Hematopoietic multipotent progenitor cell treated with erythropoietin and hydrocortisone succinate and interleukin-3 and kit ligand, for 6 days (in vitro differentiated cells): ENCODE measurements at places on chromosomes 1 and 21.

DNA sequence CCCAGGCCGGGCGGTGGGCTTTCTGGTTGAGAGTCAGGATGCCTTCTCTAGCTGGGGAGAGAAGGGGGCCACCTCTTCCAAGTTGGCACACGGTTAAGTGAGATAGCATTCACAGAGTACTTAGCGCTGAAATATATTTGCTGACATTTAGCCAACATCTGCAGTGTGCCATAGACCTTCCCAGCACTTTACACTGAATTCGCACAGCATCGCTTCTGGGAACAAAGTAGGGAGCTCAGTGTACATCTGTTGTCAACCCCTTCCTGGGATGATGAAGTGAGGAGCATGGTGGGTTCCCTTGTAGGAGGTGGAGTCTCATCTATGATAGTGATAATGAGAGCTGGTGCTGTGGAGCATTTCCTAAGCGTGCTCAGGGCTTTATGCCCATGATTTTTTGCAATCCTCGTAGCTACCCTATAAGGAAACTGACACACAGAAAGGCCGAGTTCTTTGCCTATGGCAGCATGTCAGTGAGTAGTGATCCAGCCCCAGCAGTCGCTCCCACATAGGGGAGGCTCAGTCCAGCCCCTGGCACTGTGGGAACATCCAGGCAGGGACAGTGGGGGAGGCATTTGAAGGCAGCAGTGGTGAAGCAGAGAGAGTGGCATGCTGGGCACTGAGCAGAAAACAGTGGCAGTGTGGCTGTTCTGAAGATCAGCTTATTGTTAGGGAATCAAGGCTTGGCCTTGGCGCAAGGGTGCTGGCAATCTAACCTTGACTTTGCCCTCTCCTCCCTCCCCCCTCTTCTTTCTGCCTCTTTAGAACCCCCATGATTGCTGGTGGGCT lies 176.2 kb downstream of the PGBD5 start:
- no peak for DNase-seq

DNA sequence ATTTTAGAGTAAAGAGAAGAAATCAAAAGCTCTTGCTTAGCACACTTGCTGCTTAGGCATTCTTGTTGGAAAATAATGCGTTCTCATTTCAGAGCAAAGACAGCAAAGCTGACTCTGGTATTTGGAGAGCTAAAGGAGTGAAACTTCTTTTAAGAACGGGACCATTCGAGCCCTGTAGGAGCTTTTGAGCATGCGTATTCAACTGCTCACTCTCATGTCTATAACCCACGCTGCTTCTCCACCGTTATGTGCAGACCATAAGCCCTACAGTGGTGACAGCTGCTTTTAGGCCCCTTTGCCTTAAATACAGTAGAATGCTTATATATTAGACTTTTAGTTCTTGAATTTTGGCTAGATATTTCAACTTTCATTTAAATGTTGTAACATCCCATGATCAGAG lies 214.2 kb upstream of the CACYBP start:
- DNase-seq, result no peak

DNA sequence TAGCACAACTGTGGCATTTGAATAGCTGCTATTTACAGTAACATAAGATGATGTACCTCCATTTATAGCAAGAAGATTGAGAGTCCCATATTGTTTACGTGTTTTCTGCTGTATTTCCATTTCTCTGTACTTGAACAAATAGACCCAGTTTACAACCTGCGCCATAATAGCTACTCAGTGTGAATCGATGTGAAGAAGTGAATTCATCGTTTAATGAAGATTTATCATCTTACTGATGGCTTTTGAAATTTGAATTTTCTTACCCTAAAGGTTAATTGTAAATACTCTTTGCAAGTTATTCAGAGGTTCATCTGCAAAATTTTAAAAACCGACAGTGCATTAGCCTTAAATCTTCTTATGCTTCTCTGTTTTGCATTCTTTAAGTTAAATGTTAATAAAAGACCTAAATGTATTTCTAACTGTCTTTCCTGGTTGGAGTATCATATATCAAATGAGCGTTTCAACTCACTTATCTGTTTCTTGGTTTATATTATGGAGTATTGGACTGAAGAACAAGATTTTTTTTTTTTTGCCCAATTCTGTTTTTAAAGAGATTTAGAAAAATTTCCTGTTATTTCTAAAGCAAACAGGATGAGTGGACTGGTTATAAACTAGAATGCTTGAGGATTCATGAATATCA lies 2.2 kb downstream of the MACO1 start:
- DNase-seq, result no peak

DNA sequence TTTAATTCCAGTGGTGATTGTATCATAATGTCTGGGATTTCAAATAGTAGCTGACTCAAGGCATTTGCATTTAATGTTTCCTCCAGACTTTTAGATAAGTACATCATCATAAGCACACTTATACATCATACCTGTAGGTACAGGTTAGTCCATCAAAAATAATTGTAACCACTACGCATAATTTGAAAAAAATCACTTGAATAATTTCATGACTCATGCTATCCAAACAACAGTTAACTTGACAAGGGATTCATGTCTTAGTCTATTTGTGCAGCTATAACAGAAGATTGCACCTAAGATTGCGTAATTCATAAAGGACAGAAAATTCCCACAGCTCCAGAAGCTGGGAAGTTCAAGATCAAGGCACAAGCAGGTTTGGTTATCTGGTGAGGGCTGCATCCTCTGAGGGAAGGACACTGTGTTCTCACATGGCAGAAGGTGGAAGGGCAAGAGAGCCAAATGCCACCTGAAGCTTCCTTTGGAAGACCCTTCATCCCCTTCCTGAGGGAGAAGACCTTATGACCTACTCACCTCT lies 801.7 kb upstream of the BRINP3 start:
- no peak for DNase-seq

DNA sequence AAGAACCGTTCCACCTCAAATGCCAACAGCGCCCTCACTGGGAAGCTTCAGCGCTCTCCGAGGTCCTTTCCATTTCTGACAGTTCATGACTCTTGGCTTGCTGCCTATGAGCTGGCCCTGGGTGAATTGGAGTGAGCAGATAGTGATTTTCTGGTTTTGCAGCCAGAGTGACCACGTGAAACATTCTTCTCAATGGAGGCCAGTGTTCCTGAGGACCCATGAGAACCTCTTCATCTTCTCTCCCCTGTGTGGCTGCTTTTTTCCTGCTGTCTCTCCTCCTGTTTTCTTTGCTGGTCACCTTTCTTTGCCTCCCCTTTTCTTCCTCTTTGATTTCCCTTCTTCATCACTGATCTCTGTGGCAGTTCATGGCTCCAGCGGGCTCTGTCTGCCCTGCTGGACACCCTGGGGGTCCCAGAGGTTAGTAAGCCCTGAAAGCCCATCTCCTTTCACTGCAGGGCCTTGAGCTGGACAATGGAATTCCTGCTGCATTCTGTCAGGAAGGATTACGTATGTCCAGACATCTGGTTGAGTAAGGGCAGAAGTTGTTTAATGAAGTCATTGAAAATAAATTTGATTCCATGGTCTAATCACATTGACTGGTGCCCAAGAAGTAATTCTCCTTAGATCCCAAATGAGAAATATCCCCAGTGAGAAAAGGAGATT lies 29.9 kb downstream of the VASH2 start:
- peak; percentile 16 for DNase-seq

- DNase-seq, result peak; percentile 7
These were observed 230.1 kb downstream of the DUSP10 start for GRCh38 chr1:221511797-221512196.

DNA sequence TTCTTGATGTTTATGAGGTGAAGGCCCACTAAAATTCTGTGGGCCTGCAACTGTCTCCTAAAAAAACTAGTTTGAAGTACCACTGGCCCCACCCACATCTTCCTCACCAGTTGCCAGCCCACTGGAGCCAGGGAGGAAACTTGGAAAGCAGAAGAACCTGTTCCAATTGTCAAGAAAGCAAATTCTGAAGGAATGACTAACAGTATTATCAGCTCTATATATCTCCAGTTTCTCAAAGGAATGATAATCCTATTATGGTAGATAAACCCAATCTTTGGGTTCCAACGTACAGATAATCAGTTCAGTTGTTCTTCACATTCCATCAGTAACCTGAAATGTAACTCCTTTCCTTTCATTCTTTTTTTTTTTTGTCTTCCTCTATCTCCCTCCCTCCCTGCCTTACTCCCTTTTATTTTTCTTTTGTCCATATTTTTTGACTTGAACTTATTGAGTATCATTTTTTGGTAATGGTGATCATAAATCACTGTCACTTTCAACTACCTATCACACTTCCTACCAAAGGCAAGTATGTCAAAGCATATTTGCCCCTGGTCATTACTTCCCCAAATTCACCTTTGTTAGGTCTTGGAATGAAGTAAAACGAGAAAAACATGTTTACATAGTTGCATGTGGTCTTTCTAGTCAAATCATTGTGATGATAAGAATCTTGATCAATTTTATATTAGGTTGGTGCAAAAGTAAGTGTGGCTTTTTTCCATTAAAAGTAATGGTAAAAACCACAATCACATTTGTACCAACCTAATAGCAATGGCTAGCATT lies 943.4 kb downstream of the TTLL7 start:
- DNase-seq, result no peak

DNA sequence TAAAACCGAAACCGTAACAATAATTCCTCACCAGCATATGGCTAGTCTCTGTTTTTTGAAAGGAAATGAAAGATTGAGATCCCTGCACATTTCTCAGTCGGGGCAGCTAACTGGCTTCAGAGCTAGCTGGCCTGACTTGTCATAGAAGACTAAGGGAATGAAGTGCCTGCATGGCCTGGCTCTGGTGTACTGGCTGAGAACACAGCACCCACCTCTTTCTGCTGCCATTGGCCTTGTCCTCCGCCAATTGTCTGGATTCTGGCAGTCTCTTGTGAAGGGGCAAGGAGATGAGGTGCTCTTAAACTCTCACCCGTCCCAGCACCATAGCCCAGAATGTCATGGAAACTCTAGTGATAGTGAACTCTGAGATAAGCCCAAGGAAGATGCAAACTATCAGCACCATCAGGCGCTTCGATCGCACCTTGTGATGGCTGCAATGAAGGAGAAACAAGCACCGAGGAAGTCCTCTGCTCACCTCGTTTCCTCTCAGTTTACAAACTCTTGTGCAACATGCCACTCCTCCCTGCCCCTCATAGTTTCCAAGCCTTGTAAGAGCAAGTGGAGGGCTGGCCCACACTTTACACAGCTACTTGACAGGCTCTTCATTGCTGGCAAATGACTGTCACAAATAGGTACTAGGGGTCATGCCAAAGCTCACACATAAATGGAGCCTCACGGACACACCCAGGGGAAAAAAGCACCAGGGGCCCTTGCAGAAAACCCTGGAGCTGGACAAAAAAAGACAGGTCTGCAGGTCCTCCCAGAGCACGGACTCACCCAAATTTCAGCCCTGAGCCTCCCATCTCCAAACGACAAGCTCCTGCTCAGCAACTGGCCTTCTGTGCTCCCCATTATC lies 16.4 kb downstream of the INPP5B start:
- DNase-seq, result peak; percentile 71

- no peak for DNase-seq
These were observed 129.8 kb upstream of the PALMD start for GRCh38 chr1:99516141-99516540.

DNA sequence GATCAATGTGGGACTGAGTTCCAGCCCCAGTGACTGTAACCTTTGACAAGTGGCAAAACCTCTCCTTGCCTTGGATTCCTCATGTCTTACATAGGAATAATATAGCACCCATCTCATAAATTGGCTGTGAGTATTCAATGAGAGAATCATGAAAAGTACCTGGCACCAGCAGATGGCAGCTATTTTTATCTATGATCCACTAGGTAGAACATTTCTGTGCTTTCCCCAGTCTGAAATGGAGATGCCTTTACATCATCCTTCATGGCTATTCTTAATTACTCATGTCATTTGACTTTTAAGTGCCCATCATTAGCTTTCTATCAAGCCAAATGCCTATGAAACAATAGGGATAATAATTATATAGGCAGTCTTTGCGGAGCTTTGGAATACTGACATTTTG lies 130.1 kb downstream of the TGFB2 start:
- DNase-seq, result no peak

- DNase-seq, result no peak
These were observed 30.7 kb downstream of the ZBTB17 start for GRCh38 chr1:15945011-15945831.

- DNase-seq, result no peak
These were observed 77.8 kb downstream of the HSF2BP start for GRCh38 chr21:43581453-43581852.

- no peak for DNase-seq
These were observed 20.8 kb downstream of the RNF2 start for GRCh38 chr1:185066181-185066580.
